ENCODE measurements at places on chromosomes 11 and 22.

- peak; percentile 92 for DNase-seq
Observed at GRCh38 chr11:73980001-73980961, 2.4 kb downstream of the UCP2 start.

- DNase-seq, result no peak
Observed at GRCh38 chr11:37371346-37371970, 773.4 kb upstream of the RAG2 start.

DNA sequence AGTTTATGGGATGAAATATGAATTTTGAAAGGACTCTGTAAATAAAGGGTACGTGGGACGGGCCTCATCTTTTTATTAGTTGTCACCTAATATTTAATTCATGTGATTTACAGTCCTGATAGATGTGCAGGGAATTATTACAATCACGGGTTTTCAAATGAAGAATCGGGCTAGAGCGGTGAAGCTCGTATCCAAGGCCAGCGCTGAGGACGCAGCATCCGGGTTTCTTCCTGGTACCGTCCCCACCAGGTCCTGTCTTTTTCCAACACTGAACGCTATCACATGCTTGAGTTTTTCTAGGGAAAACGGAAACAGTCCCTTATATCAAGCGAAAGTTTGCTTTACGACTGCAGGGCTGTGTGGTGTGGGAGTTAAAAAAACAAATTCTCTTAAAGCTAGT is 787 bp downstream of the SMDT1 start:
- DNase-seq, result peak; percentile 37

GRCh38 chr11:62908468-62909072 is 12.6 kb downstream of the CHRM1 start:
- no peak for DNase-seq

- DNase-seq, result no peak
Observed at GRCh38 chr22:20432244-20432686, 5.4 kb downstream of the SCARF2 start.

- no peak for DNase-seq
Observed at GRCh38 chr22:43944670-43945430, 10.4 kb upstream of the SAMM50 start.

DNA sequence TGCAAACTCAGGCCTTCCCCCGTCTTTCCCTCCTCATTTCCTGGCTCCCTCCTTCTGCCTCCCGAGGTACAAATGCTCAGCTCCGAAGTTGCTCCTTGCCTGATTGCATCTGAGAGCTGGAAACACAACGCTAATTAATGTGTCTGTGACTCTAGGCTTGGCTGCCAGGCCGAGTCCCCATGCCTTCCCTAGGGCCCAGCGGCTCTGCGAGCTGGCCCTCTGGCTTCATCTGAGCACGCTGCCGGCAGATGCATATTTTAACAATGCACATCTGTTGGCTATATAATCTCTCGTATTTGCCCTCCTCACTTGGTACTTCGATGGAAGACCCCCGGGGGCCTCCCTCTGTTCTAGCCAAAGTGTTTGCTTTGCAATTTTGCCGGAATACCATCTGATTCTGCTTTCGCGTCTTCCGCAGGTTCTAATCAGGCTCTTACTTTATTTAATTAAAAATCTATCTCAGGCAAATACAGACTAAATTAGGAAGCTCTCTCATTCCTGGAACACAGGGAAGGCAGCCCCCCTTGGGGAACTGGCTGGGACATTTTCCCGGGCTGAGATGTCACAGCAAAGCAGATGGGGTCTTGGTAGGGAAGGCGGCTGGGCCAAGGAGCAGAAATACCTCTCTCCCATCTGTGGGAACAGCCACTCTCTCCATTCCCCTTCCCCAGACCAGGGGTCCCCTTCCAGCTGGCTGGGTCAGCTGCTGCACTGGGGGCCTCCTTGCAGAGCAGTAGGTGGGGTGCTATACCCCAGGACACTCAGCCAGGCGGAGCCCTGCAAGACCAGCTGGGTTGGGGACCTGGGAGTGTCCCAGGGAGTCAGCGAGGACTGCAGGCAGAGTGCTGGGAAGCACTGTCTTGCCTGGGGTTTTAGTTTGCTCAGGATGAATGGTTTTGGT is 162.8 kb downstream of the ST3GAL4 start:
- no peak for DNase-seq

DNA sequence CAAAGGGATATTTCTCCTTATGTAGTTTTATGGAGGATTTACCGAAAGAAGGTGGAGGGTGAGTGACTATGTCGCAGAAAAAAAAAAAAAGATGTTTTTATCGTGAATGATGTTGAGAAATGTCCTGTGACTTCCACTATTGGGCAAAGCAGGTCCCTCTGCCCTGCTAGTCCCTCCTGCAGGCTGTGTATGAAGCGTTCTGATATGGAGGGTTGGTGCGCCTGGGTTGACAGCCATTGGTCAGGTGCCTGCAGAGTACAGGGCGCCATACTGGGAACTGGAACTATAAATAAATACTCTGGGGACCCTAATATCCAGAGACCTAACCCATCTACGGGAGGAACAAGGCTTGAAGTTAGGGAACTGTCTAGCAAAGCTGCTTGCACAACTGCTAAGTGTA is 1.5 kb downstream of the IL17RA start:
- DNase-seq, result no peak
